ENCODE measurements at places on chromosomes 7 and 10.

DNA sequence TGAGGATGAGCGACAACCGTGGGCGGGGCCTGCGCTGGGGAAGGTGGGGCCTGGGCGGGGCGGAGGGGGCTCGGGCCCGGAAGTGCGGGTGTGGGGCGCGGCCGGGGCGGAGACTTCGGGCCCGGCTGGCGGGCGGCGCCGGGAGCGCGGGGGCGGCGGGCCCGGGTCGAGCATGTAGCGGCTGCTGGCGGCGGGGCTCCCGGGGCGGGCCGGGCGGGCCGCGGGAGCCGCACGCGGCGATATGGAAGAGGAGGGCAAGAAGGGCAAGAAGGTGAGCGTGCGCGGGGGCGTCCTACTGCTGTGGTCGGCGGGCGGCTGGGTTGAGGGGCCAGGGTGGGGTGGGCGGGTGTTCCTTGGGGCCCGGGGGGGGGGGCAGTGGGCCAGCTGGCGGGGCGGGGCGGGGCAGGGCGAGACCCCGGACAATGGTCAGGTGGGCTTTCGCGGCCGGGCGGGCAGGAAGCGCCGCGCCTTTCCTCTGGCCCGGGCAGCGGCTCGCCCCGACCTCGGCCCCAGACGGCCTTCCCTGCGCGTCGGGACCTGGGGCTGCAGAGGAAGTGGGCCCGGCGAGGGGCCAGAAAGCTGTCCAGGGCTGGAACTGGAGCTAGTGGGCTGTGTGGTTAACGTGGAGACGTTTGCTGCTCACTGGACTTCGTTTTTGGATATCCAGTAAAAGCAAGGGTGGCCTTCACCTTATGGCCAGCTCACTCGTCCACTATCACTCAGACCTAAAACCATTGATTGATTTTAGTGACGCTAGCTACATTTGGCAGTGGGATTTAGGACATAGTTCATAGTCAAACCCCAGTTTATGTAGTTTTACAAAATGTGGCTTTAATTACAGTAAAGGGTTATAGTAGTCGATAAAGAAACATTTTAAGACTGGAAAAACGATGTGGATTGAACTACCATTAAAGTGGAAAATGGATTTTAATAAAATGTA is at the start of gene CCM2:
CCM2 (plus strand) TSS at position 109 of the 940 bp plus-strand sequence; CDS start at position 242, 133 bp downstream.
- no peak for DNase-seq

DNA sequence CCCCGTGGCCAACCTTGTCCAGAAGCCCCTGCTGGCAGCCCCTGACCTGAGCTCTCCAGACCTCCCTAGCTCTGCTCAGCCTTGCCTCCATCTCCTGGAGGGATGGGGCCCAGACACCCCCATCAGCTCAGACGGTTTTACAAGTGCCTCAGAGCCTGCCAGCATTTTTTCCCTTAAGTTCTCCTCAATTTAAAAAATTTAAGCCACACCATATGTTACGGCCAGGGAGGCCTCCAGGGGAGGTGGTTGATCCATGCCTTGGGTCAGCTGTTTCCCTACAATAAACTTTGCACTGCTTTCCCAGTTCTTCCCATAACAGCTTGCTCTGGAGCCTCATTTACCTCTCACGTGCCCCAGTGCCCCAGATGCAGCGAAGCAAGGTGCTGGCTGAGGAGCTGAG is 143.5 kb downstream of the RGS10 start:
- DNase-seq, result no peak

DNA sequence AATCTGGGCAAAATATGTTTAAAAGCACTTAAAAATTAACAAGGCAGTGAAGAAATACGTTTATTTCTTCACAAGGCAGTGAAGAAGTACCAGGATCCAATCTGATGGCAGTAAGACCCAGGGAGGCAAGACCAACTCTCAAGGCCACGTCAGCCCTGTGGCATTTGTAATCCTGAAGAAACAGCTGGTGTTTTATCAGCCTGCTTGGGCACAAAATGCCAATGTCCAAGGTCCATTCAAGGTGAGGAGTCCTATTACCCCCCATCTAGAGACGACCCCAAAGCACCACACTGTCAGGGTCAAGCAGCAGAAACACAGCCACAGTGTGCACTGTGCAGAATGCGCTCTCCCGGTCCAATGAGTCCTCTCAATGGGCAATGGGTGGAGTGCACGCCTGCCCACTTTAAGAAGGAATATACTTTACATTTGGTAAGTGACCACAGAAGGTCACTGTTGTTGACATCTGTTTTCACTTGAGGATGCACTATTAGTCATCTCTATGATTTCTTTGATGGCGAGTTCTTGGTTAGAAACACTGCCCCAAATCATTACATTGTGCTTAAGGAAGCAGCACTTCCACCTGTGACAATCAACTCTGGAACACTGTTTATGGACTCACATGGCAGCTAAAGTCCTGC is 12.8 kb downstream of the CPXM2 start:
- no peak for DNase-seq

GRCh38 chr7:41917-42565 is 150.3 kb upstream of the FAM20C start:
- no peak for DNase-seq

GRCh38 chr7:108012499-108013430 is 9.8 kb upstream of the LAMB1 start:
- no peak for DNase-seq

- no peak for DNase-seq
Measured at GRCh38 chr10:51620131-51620530, 79.3 kb downstream of the CSTF2T start.

GRCh38 chr10:117905404-117905803 is 141.3 kb downstream of the RAB11FIP2 start:
- no peak for DNase-seq

- no peak for DNase-seq
Measured at GRCh38 chr7:150849204-150849775, 3.0 kb upstream of the AOC1 start.

GRCh38 chr10:85849315-85849714 is 517.3 kb downstream of the GRID1 start:
- no peak for DNase-seq

GRCh38 chr10:96410296-96410695 is 51.5 kb upstream of the OPALIN start:
- DNase-seq, result no peak

- DNase-seq, result no peak
Measured at GRCh38 chr7:69301253-69301652, 297.0 kb upstream of the AUTS2 start.

- DNase-seq, result no peak
Measured at GRCh38 chr10:42490368-42490767, 148.0 kb downstream of the ZNF33B start.
